Sciatic nerve (tissue), 2 donors: ENCODE measurements at places on chromosomes 6 and 20.

DNA sequence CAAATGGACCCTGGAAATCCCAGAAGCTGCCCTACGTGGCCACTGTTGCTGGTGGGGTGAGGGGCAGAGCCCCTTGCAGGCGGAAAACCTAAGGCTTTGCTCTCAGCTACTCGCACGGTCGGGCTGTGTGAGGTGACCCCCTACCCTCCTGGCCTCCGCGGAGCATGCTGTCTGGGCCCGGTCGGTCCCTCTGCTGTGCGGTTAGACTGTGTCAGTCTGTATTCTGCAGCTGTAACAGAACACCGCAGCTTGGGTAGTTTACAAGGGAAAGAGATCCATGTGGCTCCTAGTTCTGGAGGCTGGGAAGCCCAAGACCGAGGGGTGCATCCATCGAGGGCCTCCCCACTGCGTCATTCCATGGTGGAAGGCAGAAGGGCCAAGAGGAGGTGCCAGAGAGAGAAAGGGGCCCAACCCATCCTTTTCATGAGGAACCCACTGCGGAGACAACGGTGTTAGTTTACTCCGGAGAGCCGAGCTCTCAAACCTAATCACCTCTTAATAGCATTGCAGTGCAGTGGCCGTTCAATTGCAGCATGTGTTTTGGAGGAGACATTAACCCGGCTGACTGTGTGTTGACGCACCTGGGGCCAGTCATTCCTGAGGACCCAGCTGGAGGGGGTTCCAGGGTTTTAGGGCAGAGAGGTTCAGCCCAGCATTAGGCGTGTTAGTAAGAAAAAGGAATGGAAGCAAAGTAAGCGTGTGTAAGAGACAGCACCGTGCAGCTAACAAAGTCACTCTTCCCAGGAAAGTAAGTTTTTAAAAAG lies 18.3 kb downstream of the COL9A3 start:
- DNase-seq, result no peak

GRCh38 chr6:105336986-105337385 lies 65.9 kb downstream of the PREP start:
- DNase-seq, result no peak

- no peak for DNase-seq
These were observed 406.5 kb upstream of the CHD6 start for GRCh38 chr20:42024653-42025052.

DNA sequence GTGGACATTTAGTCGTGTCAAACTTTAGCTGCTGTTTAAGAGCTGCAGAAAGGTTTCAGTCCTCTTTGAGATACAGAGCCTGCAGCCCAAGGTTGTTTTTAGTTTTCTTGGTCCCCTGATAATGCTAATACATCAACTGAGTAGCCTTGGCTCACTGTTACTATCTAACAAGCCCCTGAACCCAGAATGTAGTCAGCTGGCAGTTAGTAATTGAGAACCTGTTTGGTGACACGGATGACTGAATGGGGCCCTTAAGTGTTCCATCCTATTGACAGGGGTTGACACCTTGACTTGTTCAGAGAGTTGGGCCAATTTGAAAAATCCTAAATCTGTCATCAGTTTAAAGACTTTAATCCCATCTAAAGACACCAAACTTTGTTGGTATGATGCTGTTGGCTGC lies 2.8 kb downstream of the RTN4IP1 start:
- no peak for DNase-seq

GRCh38 chr20:61534346-61534745 lies 282.3 kb downstream of the CDH4 start:
- no peak for DNase-seq

DNA sequence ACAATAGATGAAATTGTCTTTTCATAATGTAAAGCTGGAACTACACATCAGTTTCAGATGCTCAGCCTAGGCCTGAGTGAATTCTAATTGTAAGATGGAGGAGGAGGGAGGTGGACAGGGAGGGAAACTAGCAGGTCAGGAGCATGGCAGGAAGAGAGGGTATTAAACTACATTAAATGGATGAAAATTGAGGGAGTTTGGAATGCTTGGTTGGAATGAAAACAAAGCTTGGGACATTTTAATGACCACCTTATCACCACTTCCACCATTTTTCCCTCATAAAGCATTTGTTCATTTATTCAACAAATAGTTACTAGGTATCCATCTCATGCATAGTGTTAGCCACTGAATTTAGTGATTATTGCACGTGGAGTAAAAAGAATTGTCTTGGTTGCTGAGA lies 65.0 kb downstream of the KIZ start:
- no peak for DNase-seq

- DNase-seq, result no peak
These were observed 322.4 kb downstream of the TFAP2B start for GRCh38 chr6:51141080-51141479.
